ENCODE measurements at places on chromosomes 2 and 18.

- DNase-seq, result no peak
Observed at GRCh38 chr18:61669320-61669719, 223.5 kb downstream of the RNF152 start.

DNA sequence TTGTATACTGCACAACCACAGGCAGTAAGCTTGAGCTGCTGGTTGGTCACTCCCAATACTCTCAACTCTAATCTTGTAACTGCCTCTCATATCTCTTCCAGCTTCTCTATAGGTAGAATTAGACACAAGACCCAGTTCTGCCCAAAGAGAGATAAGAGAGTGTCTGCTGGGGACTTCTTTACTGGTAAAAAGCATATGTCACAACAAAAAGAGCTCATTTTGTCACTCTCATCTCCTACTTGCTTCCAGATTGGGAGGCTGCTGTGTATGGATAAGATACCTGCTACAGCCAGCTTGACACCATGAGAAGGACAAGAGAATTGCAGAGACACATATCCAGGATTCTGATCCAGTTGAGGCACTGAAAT, 165.2 kb downstream of the PTH2R start:
- no peak for DNase-seq

GRCh38 chr2:100109986-100110613, 32.3 kb downstream of the AFF3 start:
- DNase-seq, result no peak

DNA sequence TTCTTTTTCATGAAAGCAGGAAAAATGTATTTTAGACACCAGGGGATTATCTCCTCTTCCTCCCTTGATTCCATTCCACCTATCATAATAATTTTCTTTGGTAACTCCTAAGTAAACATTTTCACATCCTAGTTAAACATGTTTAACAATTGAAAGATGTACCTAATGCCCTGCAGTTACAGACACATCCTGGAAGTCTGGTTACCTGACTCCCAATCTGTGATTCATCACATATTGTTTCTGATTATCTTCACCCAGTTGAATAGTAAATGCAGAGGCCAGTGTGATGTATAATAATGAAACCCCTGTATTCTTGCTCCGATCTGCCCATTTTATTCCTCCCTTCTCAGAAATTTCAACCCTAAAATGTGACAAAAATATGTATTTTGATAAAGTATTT, 1237.6 kb upstream of the LRRTM1 start:
- DNase-seq, result no peak

- DNase-seq, result no peak
Observed at GRCh38 chr2:39334529-39334928, 90.8 kb upstream of the CDKL4 start.

GRCh38 chr2:222799262-222799918, 61.4 kb upstream of the ACSL3 start:
- no peak for DNase-seq

DNA sequence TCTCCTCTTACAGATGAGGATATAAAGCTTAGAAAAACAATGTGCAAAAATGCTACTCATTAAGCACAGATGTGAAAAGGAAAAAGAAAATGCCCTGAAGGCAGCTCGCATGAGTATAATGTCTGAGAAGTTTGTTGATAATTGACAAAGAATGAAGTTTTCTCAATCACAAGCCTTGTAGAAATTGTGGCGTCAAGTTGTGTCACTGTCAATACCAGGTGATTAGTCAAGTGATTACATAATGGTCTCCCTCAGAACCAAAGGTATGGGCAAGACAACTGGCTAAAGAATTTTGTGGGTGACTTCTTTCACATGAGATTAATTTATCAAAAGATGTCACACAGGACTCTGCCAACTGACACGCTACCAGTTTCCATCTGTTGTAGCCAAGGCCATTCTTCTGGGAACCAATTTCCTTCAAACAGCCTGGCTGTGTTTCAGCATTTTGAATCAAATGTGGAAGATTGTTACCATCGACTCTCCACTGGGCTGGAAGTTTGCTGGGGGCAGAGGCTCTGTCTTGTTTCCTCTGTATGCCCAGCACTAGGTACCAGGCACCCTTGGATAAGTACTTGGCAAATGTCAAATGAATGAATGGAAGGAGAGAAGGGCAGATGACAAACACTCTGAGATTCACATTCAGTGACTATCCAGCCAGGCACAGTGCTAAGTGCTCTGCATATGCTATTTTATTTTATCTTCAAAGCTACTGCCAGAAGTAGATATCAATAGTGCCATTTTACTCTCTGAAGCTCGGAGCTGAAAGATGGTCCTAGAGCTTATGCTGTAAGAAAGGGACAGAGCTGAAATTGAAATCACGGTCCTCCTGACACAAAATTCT, 5.9 kb upstream of the FN1 start:
- DNase-seq, result no peak

DNA sequence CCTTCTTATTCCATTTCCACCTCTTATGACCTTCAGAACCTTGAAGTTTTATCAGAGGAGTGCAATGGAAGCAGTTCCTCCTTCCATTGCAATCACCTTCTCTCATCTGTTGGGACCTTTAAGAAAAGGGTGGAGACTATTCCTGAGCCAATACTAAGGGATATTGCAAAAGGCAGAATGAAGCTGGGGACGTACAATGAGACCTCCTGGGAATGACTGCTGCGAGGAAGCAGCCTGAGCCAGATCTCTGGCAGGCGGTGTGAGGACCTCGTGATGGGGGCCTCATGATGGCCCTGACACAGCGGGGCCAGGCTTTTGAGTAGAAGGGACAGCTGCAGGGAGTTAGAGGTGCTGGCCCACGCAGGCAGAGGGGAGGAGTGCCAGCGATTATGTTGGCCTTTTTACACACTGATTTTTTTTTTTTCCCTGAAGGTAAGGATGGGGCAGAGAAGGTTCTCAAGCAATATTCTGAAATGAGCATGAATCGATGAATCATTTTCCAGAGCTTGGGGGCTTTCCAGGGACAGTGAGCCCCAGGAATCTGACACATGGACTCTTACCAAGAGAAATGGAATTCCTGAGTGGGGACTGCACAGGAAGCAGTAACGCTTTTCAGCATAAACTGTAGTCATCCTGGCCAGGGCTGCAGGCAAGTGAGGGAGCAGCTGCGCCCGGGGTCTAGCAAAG, 40.0 kb upstream of the LAPTM4A start:
- no peak for DNase-seq

DNA sequence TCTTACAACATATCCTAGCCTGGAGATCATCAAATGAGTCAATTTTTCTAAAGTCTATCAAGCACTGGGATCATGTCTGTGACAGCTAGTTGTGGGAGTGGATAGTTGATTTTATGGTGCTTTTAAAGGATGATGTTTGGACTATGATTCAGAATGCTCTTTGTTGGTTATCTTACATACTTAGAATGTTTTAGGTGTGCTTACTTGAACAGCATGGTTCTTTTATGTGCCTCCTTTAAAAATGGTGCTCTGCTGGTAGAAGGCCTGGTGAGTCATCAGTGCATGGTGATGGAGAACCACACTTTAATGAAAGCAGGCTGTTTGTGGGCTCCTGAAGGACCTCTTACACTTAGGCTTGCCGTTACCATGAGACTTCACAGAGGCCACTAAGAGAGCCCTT, 682.7 kb upstream of the FANCL start:
- DNase-seq, result no peak

DNA sequence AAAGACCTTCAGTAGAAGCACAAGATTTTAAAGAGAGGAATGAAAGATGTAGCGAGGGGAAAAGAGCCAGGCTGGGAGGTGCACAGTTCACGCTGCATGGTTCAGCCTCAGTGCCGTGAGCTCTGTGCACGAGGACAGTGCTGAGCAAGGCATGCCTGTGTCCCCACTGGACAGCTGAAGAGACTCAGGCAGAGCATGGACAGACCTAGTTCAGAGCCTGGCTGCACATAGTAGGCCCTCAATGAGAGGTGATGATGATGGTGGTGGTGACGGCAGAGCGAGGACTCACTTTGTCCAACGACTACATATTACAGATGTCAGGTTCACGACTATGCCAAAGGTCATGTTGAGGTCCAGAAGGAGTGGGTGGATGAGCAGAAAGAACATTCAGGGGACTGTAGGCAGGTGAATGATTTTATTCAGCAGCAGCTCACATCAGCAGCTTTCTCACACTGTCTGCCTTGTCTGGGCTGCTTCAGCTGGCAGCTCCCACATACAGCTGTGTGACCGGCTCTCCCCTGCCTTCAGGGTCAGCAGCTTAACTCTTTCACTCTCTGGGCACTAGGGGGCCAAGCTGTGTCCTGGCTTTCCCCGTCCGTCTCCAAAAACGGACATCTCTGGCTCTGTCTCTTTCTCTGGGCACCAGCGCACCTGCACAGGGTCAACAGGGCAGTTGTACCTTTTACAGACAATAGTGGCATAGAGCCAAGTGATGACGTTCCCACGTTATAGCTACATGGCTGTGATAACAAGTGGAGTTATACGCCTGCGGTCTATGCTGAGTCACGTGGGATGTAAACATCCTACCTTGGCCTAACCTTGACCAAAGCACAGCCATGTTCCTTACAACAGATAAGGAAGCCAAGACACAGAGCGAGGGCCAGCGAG, 128.8 kb upstream of the MSH6 start:
- DNase-seq, result no peak

GRCh38 chr18:9249254-9249653, 85.3 kb upstream of the TWSG1 start:
- DNase-seq, result no peak

GRCh38 chr2:196980473-196980872, 54.0 kb upstream of the PGAP1 start:
- no peak for DNase-seq

GRCh38 chr2:150788426-150789140, 301.1 kb upstream of the RND3 start:
- DNase-seq, result no peak

DNA sequence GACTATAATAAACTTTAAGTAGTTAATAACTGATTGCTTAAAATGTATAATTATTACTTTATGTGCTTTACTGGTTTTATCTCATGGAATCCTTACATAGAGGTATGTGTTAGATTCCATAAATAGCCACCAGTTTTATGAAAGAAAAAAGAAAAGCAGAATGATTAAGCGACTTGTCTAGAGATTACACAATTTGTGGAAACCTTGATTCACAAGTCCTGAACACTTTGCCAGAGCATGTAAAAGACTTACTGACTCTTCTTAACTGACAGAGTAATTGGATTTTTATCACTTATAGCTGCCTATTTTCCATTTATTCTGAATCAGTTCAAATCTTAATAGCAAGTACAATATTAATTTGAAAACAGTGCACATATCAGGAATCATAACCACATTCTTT, 448.7 kb upstream of the NETO1 start:
- DNase-seq, result no peak

DNA sequence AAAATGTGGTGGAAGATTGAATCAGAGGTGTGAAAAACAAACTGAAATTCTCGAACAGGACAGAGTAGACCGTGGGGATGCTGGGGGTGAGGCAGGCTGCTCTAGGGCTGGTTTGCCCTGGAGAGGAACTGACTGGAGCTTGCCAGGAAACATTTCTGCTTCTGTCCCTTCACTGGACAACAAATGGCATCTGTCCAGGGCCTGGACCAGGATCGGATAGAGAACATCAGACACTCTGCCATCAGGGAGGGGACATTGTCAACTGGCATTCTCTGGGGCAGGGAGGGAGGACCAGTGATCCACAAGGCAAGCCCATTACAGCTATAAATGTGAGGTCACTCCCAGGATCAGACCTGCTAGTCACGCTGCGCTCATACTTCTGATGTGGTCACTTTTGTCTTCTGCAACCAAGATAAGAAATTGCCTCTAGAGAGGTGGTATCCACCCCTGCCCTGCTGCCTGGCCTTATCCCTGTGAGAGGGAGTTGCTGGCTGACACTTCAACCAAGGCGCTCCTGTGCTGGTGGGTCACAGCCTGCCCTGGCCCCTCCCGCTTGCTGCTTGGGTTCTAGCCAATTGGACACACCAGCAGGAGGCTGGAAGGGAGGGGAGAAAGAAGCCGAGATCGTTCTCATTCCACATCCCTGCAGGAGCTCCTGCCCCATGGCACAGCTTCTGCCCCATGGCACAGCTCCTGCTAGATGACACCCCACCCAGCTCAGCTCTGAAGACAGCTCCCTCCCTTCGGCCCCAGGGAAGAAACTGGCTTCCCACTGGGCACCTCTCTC, 8.7 kb downstream of the NPPC start:
- DNase-seq, result no peak

- no peak for DNase-seq
Observed at GRCh38 chr2:96468904-96469303, 36.3 kb downstream of the NEURL3 start.

DNA sequence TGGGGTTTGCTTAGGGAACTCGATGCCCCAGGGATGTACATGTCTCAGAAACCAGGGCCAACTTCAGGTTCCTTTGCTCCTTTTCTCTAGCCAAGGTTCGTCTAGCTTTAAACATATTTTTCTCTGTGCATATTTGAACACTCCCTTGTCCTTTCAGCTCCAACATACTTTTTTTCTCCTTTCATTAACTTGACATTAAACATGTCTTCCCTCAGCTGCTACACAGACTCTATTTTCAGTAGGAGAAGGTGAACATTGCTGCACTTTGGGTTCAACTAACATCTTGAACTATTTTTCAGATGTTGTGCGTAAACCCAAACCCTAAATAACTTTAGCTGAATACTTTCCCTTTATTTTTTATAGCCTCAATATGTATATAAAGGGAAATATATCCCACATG, 212.9 kb downstream of the MTX2 start:
- DNase-seq, result no peak

GRCh38 chr2:174546519-174547506, 50.8 kb downstream of the WIPF1 start:
- no peak for DNase-seq

DNA sequence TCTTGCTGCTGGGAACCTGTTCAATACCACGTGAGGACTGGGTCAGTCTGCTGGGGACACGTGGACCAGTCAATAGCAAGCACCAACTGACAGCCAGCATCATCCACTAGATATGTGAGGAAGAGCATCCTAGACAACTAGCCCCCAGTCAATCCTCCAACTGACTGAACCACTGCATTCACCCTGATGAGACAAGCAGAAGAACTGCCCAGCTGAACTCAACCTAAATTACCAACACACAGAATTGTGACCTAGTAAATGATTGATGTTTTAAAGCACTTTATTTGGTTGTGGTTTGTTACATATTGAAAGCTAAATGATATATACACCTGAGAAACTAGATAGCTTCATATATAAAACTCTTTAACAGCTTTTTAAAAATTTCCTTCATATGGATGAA, 15.7 kb downstream of the IRS1 start:
- no peak for DNase-seq

- DNase-seq, result no peak
Observed at GRCh38 chr2:145677371-145677770, 1157.5 kb upstream of the ZEB2 start.
